ENCODE measurements at places on chromosomes 2 and 18.

DNA sequence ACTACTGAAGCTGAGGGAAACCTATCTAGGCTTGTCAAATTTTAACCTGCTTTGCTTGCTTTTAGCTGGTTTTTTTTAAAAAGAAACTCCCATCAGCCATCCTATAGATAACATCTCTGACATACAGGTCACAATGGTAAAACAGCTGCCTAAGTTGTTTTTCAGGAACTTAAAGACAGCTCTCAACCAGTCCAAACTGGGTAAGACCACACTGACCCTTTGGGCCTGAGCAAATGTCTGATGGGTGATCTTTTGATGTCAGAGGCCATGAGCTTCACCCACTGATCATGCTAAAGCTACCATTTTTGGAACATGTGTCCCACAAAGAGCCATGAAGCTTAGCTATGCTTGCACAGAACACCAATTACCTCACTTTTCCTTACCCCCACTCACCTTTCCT is 50.0 kb upstream of the TANC1 start:
- no peak for DNase-seq

GRCh38 chr18:35580701-35581539 is 620 bp upstream of the GALNT1 start:
- no peak for DNase-seq

- DNase-seq: no peak
Observed at GRCh38 chr2:129884221-129884786, 95.2 kb upstream of the RAB6C start.

GRCh38 chr18:8717011-8717770 is 11.8 kb downstream of the MTCL1 start:
- no peak for DNase-seq

DNA sequence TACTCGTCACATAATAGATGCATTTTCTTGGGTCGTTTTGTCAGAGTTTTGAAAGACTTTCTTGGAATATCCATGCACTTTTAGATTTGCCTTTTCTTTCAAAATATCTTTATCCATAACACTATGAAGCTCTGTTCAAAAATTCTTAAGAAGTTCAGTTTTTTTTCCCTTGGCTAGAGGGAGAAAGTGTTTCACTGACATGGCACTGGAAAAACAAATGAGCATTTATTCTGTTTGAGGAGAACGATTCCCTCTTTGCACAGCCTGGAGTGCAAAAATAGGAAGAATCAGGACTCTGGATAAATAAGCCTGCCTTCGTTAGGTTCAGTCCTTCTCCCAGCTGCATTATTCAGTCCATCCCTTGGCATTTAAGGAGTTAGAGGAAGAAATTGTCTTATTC is 91.0 kb upstream of the RPE start:
- peak; percentile 80 for DNase-seq

DNA sequence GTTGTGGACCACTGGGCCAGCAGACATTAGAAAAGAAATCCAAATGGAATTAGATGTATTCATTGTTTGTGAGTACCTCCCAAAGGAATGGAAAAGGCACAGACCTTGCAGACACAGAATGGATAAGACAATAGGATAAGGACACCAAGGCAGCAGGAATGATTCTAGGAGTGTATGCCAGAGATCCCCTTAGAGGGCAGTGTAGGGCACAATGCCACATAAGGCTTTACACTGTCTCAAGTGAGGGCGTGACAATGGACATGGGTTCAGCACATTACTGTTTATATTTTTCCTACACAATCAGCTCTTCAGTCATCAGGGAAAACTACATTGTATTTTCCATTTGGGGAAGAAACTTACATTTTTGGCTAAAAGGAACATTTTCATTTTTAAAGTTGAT is 250.9 kb downstream of the PTH2R start:
- DNase-seq: peak; percentile 4

- no peak for DNase-seq
Observed at GRCh38 chr18:61988100-61988499, 95.3 kb upstream of the RNF152 start.

DNA sequence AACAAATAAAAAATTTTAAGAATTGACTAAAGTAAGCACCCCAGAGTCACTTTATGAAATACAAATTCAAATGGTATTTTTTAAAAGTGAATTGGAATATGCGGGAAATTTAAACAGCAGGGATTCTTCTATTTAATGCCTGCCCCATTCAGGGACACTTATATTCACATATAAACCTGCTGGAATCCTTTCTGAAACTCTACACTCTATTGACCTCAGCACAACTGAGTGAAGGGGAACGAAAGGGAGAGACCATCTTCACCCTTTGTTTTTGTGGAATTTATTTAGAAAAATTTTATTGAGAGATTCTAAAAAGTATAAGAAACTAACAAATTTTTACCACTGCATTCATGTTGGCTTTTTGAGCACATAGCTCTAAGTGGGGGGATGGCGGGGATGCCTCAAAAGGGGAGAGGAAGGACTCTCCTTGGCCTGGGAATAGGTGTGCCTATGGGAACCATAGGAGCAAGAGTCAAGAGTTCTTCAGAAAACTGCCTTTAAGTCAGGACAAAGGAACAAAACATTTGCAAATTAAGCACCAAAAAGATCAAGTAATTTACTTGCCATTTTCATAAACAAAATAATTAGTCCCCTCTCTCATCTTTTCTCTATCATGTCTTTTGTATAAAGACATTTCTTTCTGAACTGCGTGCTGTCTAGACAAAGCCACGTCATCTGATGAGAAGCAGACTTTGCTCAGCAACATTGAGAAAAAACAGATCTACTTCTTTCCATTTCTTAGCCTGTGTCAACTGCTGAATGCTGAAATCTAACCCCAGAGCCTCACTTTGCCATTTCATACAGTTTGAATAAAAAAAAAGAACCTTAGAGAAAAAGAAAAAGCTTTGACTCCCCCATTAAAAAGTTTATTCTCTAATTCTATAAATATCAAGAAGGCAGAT is 21.6 kb upstream of the FLACC1 start:
- DNase-seq: no peak

GRCh38 chr2:100745604-100746003 is 74.3 kb upstream of the NPAS2 start:
- no peak for DNase-seq

DNA sequence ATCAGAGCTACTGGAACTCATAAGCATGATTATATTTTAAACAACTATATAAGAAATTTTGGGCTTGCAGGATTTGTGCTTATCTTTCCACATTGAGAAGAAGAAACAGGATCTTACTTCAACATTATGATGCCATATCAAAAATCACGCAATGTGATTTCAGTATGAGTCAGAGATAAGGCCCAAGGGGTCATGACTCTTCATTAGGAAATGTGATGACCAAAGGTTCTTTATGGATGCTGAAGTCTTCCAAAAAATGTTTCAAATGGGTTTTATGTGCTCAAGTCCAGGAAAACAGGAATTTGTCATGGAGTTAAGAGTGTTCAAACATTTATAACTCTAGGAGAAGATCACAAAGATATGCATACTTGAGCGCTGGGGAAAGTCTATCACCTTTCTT is 7.8 kb upstream of the SERPINB2 start:
- DNase-seq: peak; percentile 34

DNA sequence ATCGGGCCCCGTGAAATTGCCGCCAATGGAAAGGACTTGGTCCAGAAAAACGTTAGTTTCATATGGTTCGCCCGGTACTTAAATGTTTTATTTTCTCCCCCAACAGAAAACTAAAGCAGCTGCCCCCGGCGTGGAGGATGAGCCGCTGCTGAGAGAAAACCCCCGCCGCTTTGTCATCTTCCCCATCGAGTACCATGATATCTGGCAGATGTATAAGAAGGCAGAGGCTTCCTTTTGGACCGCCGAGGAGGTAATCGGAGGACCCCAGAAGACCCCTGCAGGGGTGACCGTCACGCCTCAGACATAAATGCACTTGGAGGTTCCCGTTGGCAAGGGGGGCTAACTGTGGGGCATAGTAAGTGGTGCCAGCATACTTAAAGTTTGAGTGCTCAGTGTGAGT is 742 bp downstream of the RRM2 start:
- no peak for DNase-seq

DNA sequence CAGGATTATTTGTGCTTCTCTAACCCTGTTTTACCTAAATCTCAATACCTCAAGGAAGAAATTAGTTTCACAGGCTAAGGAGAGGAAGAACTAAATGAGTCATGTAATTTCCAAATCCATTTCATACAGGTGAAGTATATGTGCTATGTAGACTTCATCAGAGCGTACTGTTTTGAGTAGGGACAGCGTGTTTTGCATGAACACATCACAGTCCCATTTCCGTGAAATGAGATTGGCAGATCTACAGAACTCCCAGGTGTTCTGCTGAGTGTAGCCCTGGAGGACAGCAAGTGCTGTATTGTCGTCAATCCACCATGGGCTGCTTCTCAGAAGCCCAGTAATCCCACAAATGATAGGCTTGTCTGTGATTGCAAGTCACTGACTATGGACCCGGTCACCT is 97.7 kb downstream of the XRCC5 start:
- DNase-seq: no peak

GRCh38 chr2:62461707-62462106 is 44.3 kb downstream of the TMEM17 start:
- DNase-seq: no peak

GRCh38 chr2:8546612-8547283 is 135.1 kb upstream of the ID2 start:
- DNase-seq: no peak

- DNase-seq: no peak
Observed at GRCh38 chr18:5558851-5559250, 15.1 kb upstream of the EPB41L3 start.

- no peak for DNase-seq
Observed at GRCh38 chr2:187081461-187081860, 232.5 kb upstream of the ZSWIM2 start.

- no peak for DNase-seq
Observed at GRCh38 chr18:26556573-26556972, 8.2 kb upstream of the KCTD1 start.

DNA sequence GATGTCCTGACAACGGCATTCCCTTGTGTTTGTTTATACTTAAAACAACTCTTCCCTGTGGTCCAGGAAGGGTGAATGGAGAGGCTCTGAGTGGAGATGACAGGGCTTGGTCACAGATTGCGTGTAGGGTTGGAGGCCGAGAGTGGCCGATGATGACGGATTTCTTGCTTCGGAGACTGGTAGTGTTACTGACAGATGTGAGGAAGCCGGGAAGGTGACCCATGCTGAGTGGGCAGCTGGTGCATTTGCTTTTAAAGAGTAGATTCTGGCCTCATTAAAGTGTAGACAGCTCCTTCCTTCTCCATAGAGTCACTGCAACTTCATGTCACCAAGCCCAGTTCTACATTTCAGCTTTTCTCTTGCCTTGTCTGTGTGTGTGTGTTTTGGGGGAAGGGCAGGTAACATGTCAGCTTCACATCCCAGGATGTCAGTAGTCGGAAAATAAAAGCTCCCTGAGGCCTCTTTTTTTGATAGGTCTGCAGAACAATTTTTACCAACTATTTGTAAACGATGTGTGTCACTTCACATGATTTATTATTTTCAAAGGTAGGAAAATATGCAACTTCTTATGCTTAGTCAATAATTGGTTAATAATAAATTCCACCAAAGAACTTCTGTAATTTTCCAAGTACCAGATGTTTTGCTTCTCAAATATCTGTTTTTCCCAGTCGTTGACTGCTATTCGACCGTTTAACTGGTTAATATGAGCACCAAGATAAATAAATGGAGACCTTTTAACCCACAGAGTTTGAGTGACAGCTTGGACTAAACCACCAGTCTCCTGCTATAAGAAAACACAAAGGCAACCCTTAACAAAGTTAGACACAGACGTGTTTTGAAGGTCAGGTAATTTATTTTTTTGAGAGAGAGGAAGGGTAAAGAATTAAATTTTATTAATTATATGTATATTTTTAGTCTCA is 436.9 kb downstream of the SLC4A3 start:
- DNase-seq: no peak

Measured in foreskin melanocyte (primary cell).